CD8-positive, alpha-beta memory T cell (primary cell): ENCODE measurements at places on chromosomes 5 and 9. TPM values are rescaled to one million over a fixed set of nuclear protein-coding genes. Genes with fewer than 3 reads are reported as not detected.

The OMD gene
- total RNA-seq = not detected

The HRCT1 gene
- not detected for total RNA-seq

The C8G gene
- total RNA-seq = not detected

The SLC6A7 gene
- total RNA-seq = not detected

The GARIN3 gene
- 0.50 TPM for total RNA-seq

DNA sequence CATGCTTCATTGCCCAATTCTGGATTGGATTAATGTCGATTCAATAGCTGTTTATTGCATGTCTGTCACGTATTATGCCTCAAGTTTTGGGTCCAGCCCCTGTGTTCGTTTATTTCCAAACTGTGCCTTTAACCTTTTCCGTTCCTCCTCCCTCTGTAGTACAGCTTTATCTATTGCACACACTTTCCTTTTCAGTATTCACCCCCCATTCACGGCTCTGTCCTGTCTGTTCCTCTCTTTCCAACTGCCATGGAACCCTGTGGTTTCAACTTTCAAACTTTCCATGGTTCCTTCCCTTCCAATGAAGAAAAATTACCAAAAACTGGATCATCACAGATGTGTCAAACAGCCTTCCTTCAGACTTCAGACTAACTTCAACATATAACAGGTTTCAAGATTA is 17.1 kb downstream of the SMARCA2 start:
- DNase-seq = no peak
- H3K4me1 ChIP-seq = peaks cover 34% of the 10 kb centered on the region
- H3K4me3 ChIP-seq = no peak overlapping the region
- H3K27me3 ChIP-seq = no peaks in the 10 kb centered on the region

DNA sequence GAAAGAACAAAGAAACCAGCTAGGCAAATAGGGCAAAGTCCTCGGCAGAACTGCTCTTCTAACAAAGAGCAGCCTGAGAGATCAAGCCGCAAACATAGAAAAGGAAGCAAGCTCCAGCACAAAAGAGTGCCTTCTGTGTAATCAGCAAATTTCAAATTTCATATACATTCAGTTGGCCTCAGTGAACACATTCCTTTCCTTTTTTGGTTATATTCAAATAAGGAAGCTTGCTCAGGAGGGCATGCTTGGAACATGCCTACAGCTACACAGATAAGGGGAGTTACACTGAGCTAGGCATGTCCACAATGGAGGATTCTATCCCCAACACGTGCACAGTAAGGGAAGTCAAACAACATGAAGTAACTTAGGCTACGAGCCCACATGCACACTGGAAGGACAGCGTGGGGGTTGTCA is 23.4 kb downstream of the IL33 start:
- no peak overlapping the region for H3K4me3 ChIP-seq
- no peaks in the 10 kb centered on the region for H3K36me3 ChIP-seq
- H3K4me1 ChIP-seq = no peaks in the 10 kb centered on the region
- H3K27me3 ChIP-seq = no peaks in the 10 kb centered on the region

DNA sequence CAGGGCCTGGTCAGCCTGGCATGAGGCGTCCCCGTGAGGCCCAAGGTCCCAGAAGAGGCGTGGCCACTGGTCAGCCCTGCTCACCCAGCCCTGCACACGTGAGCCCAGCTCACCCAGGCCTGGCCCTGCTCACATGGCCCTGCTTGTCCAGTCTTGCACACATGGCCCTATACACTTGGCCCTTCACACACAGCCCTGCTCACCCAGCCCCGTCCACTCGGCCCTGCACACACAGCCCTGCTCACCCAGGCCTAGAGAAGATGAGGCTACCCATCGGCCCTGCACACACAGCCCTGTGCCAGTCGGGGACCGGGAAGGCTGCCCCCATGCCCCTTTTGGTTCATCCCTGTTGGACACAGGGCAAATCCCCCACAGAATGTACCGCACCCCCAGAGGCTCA is 28.4 kb downstream of the ZDHHC11B start:
- peaks cover 11% of the 10 kb centered on the region for H3K4me1 ChIP-seq
- H3K27me3 ChIP-seq = no peaks in the 10 kb centered on the region
- no peak overlapping the region for H3K27ac ChIP-seq

- H3K4me3 ChIP-seq = no peak overlapping the region
- H3K36me3 ChIP-seq = no peaks in the 10 kb centered on the region
- H3K4me1 ChIP-seq = no peaks in the 10 kb centered on the region
- H3K27ac ChIP-seq = no peak overlapping the region
- no peaks in the 10 kb centered on the region for H3K27me3 ChIP-seq
Measured at GRCh38 chr9:81622471-81623255, 66.7 kb downstream of the TLE1 start.

DNA sequence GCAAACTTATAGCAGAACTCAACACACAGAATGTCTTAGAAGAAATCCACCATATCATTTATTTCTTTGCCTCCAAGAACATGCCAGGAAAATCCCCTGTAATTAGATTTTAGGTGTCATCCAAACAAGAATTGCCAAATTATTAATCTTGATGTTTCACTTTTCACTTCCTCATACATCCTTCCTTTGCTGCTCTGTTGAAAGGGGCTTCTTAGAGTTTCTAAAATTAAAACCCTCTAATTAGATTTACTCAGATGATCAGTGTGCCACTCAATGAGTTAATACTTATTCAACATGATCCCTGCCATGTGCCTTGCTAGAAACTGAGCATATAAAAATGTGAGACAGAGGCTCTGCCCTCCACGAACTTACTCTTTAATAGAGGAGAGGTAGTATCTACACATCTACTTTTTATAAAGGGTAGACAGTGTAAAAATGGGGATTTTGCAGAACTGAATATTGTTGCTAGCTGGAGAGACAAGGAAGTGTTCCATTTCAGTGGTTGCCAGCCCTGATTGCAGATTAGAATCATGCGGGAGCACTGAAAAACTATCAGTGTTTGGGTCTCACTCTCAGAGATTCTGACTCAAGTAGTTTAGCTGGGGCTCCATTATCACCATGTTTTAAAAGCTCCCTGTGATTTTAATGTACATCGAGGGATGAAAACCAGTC is 498.4 kb downstream of the TLE4 start:
- H3K4me1 ChIP-seq = no peaks in the 10 kb centered on the region
- no peaks in the 10 kb centered on the region for H3K36me3 ChIP-seq
- no peak overlapping the region for H3K27ac ChIP-seq
- no peaks in the 10 kb centered on the region for H3K27me3 ChIP-seq
- no peak overlapping the region for H3K4me3 ChIP-seq

DNA sequence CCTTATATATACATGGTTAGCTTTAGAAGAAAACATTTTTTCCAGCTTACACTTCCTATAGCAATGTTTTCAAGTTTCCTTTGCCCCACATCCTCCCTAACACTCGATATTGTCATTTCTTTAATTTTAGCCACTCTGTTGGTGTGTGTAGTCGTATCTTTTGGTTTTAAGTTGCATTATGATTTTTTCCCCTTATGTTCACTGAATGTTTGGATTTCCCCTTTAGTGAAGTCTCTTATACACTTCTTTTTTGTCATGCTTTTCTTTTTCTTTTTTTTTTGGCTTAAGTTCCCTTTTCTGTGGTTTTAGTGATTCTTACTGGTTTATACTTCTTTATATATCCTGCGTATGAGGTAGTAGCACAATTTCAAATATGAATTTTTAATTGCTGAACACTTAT is 58.8 kb downstream of the KDM4C start:
- H3K27ac ChIP-seq = no peak overlapping the region
- no peaks in the 10 kb centered on the region for H3K4me1 ChIP-seq
- no peaks in the 10 kb centered on the region for H3K27me3 ChIP-seq
- DNase-seq = no peak
- peaks cover 6% of the 10 kb centered on the region for H3K36me3 ChIP-seq

- H3K4me1 ChIP-seq = peaks cover 34% of the 10 kb centered on the region
- DNase-seq = no peak
- no peaks in the 10 kb centered on the region for H3K36me3 ChIP-seq
- no peak overlapping the region for H3K27ac ChIP-seq
Measured at GRCh38 chr9:112038017-112038408, 137.1 kb downstream of the SUSD1 start.

- H3K36me3 ChIP-seq = no peaks in the 10 kb centered on the region
- no peaks in the 10 kb centered on the region for H3K27me3 ChIP-seq
- DNase-seq = no peak
- H3K4me3 ChIP-seq = no peak overlapping the region
- H3K27ac ChIP-seq = no peak overlapping the region
Measured at GRCh38 chr5:3845230-3845629, 249.6 kb downstream of the IRX1 start.

DNA sequence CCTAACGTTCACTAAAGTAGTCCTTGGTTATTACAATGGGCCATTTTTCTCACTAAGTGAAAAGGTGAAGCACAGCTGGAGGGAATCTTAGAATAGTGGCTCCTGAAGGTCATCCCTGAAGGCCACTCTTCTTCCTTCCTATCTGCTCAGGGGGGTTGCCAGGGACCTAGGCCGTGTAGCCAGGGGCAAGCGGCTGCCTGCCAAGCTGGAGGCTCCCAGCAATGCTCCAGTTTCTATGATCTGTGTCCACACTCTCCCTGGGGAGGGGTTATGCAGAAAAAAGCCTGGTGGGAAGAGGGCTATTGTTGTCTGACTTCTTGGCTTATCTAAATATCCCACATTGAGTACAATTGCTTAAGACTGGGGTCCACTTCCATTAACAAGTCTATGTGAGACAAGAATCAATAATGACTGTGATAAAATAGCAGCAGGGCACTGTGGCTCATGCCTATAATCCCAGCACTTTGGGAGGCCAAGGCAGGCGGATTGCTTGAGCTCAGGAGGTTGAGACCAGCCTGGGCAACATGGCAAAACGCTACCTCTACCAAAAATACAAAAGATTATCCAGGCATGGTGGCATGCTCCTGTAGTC is 3.8 kb downstream of the NMRK1 start:
- no peak overlapping the region for H3K4me3 ChIP-seq
- no peak for DNase-seq
- H3K4me1 ChIP-seq = peaks cover 29% of the 10 kb centered on the region
- H3K36me3 ChIP-seq = peaks cover 12% of the 10 kb centered on the region
- no peaks in the 10 kb centered on the region for H3K27me3 ChIP-seq
- H3K27ac ChIP-seq = no peak overlapping the region

GRCh38 chr5:127924606-127925005 is 159.0 kb upstream of the SLC12A2 start:
- no peaks in the 10 kb centered on the region for H3K4me1 ChIP-seq
- H3K27ac ChIP-seq = no peak overlapping the region
- no peak for DNase-seq
- no peak overlapping the region for H3K4me3 ChIP-seq
- no peaks in the 10 kb centered on the region for H3K27me3 ChIP-seq
- no peaks in the 10 kb centered on the region for H3K36me3 ChIP-seq

- H3K27ac ChIP-seq = no peak overlapping the region
- no peaks in the 10 kb centered on the region for H3K27me3 ChIP-seq
Measured at GRCh38 chr5:150703762-150704161, 2.9 kb upstream of the RBM22 start.

- H3K27ac ChIP-seq = no peak overlapping the region
- H3K36me3 ChIP-seq = no peaks in the 10 kb centered on the region
- no peak overlapping the region for H3K4me3 ChIP-seq
- DNase-seq = no peak
- peaks cover 49% of the 10 kb centered on the region for H3K27me3 ChIP-seq
- peaks cover 19% of the 10 kb centered on the region for H3K4me1 ChIP-seq
Measured at GRCh38 chr9:137299203-137299565, 2.9 kb downstream of the NRARP start.

DNA sequence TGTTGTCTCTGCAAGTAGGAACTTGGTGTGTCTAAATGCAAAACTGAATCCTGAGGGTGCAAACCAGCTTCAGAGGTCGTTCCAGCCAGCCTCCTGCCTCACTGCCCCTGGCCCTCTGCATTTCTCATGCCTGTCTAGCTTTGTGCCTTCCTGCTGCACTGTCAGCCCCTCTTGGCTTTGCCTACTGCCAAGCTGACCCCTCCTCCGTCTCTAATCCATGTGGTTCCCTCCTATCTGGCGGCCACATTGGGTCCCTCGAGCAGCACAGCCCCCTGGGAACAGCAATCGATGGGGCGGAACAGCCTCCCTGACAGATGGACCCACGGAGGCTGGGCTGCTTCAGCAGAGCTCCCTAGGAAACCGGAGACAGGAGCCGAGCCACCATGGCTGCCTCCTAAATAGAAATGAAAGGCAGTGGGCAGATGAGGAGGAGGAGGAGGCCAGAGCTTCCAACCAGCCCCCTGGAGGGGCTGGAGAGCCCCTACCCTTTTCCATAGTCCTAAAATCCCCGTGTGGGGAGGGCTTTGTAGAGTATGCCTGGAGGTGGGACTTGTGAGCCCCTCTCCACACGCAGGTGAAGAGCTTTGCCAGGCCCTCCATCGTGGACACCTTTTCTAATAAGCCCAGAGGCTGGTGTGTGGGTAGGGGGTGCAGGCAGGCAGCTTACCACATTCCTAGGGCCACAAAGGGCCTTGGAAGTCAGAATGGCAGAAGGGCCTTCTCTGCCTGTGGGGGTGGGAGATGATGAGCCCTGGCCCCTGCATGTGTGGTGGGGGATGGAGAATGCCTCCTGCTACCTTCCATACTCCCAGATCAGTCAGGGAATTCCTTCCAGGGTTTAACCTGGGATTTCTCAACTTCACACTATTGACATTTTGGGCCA is 9.2 kb upstream of the CXXC5 start:
- no peaks in the 10 kb centered on the region for H3K36me3 ChIP-seq
- peak overlapping the region; percentile 73 for H3K27ac ChIP-seq
- H3K27me3 ChIP-seq = no peaks in the 10 kb centered on the region
- no peak overlapping the region for H3K4me3 ChIP-seq
- DNase-seq = no peak
- peaks cover 34% of the 10 kb centered on the region for H3K4me1 ChIP-seq

DNA sequence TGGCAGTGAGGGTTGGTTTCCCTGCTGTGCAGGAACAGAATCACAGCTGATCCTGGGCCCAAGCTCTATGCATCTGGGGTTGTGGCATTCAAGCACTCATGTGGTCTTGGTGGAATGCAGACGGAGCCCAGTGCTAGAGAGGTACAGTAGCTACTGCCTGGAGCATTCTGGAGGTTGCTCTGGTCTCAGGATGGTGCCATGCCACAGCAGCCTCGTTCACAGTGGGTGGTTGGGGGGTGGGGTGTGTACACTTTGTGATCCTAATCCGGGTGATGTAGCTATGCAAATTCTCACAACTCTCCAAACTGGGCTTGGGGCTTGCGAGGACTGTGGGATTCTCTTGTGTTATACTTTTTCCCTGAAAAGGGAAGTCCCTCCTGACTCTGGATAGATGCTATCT is 45.2 kb downstream of the FGD3 start:
- no peak for DNase-seq
- H3K4me1 ChIP-seq = peaks cover 52% of the 10 kb centered on the region
- H3K27ac ChIP-seq = no peak overlapping the region
- no peaks in the 10 kb centered on the region for H3K27me3 ChIP-seq

- no peak overlapping the region for H3K4me3 ChIP-seq
- DNase-seq = peak; percentile 35
- H3K27me3 ChIP-seq = no peaks in the 10 kb centered on the region
- H3K4me1 ChIP-seq = peaks cover 34% of the 10 kb centered on the region
- H3K36me3 ChIP-seq = no peaks in the 10 kb centered on the region
Measured at GRCh38 chr5:94793113-94793815, 174.8 kb downstream of the SLF1 start.

- no peak for DNase-seq
- no peak overlapping the region for H3K4me3 ChIP-seq
- no peak overlapping the region for H3K27ac ChIP-seq
- H3K4me1 ChIP-seq = no peaks in the 10 kb centered on the region
Measured at GRCh38 chr9:110344821-110345220, 7.2 kb upstream of the TXNDC8 start.

- no peak overlapping the region for H3K4me3 ChIP-seq
- no peak overlapping the region for H3K27ac ChIP-seq
- H3K36me3 ChIP-seq = no peaks in the 10 kb centered on the region
- H3K27me3 ChIP-seq = no peaks in the 10 kb centered on the region
- H3K4me1 ChIP-seq = peaks cover 13% of the 10 kb centered on the region
Measured at GRCh38 chr5:172188893-172189692, 1.1 kb upstream of the STK10 start.
